Myocyte (in vitro differentiated cells): ENCODE measurements at places on chromosomes 1 and 21.

DNA sequence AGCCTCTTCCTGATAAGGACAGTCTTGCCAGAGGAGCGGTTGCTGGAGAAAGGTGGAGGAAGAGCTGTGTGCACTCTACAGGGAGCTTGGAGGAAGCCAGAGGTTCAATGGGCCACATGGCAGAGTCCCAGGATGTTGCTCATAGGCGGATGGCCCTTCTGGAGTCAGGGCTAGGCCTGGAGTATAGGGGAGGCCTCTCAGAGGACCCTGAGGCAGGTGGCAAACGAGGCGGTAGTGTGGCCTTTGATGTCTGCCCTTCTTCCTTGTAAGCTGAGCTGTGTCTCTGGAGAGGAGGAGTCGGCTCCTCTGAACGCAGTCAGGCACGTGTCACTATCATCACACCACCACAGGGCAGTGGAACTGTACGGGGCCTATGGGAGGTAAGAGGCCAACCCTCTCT lies 8.6 kb downstream of the PKP1 start:
- no peak for DNase-seq

- peak; percentile 18 for DNase-seq
These were observed 77.3 kb upstream of the BCAR3 start for GRCh38 chr1:93758842-93759515.

DNA sequence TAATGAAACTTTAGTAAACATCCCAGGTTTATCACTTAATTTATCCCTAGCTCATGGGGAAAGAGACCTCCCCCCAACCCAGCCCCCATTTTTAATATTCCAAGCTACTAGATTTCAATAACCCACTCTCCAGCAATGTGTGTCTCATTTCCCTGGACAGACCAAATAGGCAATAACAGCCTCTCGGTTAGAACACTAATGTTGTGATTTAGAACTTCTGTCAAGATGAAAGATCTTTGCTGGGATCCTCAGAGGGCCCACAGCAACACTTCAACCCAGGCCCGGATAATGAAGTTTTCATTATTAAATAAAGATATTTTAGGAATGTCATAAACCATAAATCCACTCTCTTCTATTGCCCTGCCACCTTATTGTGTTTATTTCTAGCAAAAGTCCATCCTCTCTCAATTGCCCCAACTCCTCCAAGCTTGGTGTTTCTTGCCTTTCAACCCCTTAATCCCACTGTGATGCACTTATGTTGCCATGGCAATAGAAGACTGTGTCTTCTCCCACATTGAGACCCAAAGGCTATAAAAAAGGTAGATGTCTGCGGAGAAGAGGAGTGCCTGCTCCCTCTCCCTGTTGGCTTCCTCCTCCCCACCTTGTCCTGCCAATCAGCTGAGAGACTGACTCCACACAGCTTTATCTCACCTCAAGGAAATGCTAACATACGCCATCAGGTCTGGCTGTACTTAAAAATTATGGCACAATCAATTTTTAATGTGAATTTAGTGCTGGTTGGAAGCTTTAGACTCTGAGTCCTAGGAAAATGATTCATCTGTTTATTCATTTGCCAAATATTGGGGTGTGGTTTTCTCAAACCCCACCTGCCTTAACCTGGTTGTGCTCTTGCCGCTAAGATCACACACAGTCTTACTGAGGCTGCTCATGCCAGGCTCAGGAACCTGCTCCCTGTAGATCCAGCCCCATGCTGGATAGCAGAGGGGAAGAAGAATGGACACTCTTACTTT lies 258.3 kb upstream of the CAMK1G start:
- no peak for DNase-seq

- peak; percentile 27 for DNase-seq
These were observed 6.5 kb upstream of the C1orf146 start for GRCh38 chr1:92211166-92211565.

GRCh38 chr1:200198236-200198635 lies 170.7 kb downstream of the NR5A2 start:
- DNase-seq: no peak

DNA sequence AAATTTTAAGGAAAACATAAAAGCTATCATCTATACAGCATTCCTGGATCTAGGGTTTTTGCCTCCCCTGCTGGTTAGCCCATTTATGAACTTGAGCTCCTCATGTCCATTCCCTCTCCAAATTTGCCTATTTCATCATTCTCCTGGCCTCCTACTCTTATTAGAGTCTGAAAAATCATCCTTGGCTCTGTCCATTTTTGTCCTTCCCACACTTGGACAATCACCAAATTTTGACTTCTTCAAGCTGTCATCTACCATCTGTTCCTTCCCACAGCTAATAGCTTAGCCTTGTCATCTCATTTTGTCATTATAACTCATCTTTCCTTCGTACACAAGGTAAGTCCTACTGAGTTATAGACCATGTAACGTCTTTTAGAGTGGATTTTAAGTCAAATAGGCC lies 2.2 kb upstream of the HENMT1 start:
- DNase-seq: peak; percentile 66

- peak; percentile 97 for DNase-seq
These were observed 1.7 kb upstream of the JUN start for GRCh38 chr1:58785442-58786058.
